ENCODE measurements at places on chromosomes 7 and 10.

- DNase-seq = no peak
These were observed 20.8 kb downstream of the GHRHR start for GRCh38 chr7:30984359-30985107.

DNA sequence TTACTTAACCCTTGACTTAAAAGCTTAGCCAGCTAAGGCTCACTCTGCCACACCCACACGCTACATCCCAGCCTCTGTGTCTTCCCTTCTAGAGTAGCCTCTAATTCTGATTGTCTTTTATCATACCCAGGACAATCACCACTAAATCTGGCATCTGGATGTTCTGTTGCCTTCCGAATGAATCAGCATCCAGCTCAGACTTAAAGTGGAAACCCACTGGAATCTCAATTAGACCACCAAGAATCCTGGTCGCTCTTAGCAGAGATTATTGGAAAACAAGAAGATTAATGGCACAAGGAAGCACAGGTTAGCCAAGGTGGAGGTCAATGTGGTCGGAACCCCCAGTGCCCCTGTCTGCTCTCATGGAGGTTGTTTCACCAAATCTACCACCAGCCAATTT lies 404.2 kb upstream of the FOXK1 start:
- DNase-seq = no peak

- no peak for DNase-seq
These were observed 131.3 kb downstream of the WDR11 start for GRCh38 chr10:120982507-120982906.

- DNase-seq = no peak
These were observed 67.2 kb downstream of the ATAD1 start for GRCh38 chr10:87750817-87751216.

DNA sequence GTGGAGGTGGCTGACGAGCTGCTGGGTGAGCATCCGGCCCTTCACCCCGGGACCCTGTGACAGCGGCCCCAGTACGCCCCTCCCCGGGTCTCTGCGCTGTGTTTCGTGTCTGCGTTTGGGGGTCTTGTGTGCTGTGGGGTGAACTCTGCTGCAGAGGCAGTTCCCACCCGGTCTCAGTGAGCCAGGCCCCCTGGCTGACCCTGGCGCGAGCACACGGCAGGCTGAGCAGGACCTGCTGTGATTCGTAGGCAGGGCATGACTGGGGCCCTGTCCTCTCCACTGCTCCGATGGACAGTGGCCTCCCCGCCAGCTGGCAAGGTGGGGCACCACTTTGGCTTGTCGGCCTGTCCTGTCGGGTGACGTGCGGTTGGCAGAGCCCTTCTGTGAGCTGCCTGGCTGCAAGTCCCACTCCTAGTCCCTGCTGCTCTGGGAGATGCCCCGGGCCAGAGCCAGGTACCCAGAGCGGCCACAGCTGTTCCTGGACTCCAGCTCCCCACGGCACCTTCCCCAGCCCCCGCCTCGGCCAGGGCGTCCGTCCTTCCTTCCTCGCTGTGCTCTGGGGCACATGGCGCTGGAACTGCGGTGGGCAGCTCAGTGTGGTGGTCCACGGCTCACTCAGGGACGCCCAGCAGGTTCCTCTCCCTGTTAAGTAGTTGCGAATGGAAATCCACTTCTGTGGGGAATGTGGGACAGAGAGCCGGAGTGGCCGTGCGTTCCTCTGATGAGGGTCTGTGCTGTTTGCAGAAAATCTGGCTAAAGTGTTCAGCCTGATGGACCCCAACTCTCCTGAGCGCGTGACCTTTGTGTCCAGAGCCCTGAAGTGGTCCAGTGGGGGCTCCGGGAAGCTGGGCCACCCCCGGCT lies 10.5 kb downstream of the GET4 start:
- no peak for DNase-seq

DNA sequence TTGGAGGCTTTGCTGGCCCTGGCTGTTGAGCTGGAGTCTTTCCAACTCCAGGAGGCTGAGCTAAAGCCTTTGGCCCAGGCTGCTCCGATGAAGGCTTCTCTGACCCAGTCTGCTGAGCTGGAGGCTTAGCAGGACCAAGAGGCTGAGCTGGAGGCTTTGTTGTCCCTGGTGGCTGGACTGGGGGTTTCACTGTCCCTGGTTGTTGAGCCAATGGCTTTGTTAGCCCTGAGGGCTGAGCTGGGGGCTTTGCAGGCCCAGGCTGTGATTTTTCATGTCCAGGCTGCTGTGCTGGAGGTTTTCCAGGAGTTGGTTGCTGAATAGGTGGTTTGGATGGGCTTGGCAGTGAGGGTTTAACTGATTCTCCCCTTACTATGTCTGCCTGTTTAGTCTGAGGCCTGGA lies 7.3 kb downstream of the PCLO start:
- no peak for DNase-seq

DNA sequence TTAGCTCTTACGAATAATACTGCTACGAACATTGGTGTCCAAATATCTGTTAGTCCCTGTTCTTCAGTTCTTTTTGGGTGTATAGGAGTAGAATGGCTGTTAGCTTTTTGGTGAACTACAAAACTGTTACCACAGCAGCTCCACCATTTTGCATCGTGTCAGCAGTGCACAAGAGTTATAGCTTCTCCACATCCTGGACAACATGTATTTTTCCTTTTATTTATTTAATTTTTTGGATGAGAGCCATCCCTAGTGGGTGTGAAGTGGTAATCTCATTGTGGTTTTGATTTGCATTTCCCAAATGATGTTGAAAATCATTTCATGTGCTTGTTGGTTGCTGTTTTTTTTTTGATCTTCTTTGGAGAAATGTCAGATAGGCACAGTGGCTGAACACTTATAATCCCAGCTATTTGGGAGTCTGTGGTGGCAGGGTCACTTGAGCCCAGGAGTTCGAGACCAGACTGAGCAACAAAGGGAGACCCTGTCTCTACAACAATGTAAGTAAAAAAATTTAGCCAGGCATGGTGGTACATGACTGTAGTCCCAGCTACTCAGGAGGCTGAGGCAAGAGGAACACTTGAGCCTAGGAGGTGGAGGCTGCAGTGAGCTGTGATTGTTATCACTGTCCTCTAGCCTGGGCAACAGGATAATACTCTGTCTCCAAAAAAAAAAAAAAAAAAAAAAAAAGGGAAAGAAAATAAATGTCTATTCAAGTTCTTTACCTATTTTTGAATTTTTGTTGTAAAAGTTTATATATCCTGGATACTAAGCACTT lies 31.7 kb downstream of the TRIM24 start:
- DNase-seq = no peak

GRCh38 chr7:121563177-121563576 lies 167.1 kb upstream of the FAM3C start:
- no peak for DNase-seq

GRCh38 chr7:115447495-115447894 lies 525.6 kb downstream of the MDFIC start:
- DNase-seq = no peak

DNA sequence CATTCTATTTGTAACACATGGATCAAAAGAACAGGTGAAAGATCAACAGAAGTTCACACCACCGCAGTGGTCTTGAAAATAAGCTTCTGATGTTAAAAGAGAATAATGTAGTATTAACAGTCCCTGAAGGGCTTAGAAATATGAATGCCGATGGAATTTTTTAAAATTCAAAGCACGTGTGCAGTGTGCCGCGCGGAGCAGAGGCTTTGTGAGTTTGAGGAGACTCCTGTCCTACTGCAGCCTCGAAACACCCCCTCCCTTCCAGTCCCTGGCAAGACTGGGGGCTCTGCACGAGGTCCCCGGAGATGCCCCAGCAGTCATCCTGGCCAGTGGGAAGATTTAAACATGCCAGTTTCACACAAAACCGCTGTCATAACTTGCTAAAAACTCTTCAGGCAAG lies 196.6 kb downstream of the DIP2C start:
- no peak for DNase-seq

- no peak for DNase-seq
These were observed 25.7 kb upstream of the GTF2IRD1 start for GRCh38 chr7:74428023-74428422.

GRCh38 chr10:124579011-124579399 lies 117.4 kb downstream of the LHPP start:
- no peak for DNase-seq

- no peak for DNase-seq
These were observed 33.0 kb downstream of the TMEM106B start for GRCh38 chr7:12244129-12244528.

DNA sequence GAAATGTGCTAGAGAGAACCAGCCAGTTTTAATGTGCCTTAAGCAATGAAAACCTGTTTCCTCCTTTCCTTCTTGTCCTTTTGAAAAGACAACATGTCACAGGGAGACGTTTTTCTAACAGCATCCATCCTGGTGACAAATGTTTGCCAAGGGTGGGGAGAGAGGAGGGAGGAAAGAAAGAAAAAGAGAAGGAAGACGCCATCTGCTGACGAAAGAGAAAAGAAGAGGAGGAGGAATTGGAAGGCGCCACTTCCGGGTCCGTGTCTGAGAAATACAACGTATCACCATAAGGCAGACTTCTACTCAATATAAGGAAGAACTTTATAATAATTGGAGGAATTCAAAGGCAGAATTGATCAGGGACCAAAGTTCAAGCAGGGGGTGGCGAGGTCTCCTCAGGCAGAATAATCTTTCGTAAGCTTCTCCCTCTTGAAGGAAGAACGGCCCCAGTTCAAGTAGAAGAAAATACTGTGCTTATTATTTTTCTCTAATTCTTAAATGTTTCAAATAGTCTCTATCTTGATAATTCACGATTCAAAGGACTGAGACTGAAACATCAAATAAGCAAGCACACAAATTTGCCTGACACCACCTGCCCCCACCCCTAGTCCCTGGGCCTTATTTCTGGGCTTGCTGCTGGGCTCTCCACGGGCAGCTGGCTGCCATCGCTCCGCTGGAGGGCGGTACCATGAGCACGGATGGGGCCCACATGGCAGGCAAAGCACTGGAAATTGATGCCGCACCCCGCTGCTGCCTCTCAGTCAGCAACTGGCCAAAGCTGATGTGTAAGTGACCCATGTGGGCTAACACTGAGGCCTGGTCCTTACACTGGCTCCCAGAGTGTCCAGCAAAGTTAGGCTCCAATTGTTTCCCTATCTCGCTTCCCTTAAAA lies 273.7 kb upstream of the KLF14 start:
- DNase-seq = peak; percentile 51

- DNase-seq = no peak
These were observed 61.2 kb upstream of the FAM171A1 start for GRCh38 chr10:15432266-15432665.

DNA sequence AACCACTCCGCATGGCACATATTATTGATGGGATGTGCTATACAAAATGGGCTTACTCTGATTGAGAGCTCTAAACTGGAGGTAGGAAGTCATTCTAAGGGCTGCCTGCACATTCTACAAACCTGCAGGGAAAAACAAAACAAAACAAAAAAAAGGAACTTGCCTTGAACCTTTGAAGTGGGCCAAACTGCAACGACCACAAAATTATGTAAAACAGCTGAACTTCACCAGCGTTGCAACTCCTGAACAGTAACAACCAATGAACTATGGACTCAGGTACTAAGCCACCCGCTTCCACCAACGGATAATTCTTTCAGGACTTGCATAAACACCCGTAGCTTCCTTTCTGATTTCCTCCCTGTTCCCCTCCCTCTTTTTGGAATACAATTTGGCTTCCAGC lies 80.4 kb downstream of the ZNF248 start:
- no peak for DNase-seq

GRCh38 chr7:92598310-92598981 lies 8.3 kb upstream of the FAM133B start:
- no peak for DNase-seq

- DNase-seq = no peak
These were observed 852 bp upstream of the KLF6 start for GRCh38 chr10:3785851-3786271.

DNA sequence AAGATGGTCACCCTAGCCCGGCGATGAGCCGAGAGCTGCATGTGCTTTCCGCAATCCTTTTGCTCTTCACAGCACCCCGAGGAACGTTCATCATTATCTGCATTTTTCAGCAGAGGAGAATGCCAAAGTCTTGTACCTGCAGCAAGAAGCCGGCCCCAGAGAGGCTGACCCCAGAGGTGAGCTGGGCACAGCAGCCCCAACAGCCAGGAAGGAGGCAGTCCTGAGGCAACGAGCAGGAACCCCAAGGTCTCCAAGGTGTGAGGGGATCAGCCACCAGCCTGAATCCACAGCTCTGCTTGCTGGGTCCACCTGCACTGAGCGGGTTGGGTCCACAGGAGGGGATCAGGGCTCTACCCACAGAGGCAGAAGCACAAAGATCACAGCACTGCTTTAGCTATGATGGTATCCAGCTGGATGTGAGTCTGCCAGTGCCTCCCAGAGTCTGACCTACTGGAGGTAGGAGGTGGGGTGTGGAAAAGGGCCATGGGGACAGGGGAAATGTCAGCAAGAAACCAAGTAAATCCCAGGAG lies 16.8 kb upstream of the GDF10 start:
- no peak for DNase-seq

DNA sequence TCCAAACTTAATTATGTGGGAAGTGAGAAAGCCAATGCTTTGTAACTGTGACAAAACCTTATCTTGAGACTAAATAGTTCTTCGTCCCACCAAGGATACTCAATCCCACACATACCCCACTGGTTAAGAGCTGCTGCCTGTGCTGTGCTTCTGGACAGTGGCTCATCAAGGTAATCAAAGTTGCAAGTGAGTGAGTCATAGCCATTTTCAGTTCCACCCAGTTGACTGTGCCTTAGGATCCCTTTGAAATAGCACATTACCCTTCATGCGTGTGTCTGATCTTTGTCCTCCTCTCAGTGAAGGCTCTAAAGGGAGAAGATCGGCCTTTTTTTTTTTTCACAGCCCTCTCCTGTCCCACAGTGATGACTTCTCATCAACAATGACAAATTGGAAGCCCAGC lies 706.0 kb upstream of the AUTS2 start:
- DNase-seq = no peak

- DNase-seq = no peak
These were observed 533.1 kb downstream of the KCNMA1 start for GRCh38 chr10:77104459-77104980.

DNA sequence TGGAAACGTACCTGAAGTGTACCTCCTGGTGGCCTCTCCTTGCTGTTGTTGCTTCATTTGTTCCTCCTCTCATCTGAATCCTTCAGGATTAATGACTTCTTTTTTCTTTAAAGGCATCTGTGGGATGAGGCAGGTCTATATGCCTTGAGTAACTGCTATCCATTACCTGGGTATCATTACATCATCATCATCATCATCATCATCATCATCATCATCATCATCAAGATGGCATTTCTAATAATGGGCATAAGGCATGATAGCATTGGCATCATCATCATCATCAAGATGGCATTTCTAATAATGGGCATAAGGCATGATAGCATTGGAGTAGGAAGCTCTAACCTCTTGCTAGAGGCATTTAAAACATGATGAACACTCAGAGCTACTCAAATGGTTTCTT lies 59.9 kb downstream of the CFAP58 start:
- DNase-seq = no peak

DNA sequence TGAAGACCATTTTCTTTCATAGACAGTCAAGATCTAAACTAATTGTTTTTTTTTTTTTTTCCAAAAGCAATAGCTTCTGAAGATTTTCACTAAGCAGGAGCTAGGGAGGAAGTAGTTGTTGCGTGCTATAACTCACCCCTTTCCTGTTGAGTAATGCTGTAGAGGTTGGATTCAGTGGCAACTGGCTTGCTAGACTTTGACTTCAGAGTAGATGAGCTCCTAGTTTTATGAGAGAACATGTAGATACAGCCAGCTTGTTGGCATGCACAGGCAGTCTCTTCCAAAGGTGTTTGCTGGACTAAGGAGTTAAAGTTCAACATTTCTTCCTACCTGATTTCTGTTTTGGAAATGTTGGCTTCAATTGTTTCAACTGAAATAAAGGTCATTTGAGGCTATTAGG lies 66.2 kb upstream of the MXI1 start:
- no peak for DNase-seq
